ENCODE measurements at places on chromosomes 6 and 20.
A peak's percentile ranks its signal among the peaks of the same experiment; 100 is the strongest.

- no peak for DNase-seq
Observed at GRCh38 chr6:104930939-104931338, 26.0 kb upstream of the LIN28B start.

- no peak for DNase-seq
Observed at GRCh38 chr6:130778946-130779657, 48.1 kb upstream of the SMLR1 start.

DNA sequence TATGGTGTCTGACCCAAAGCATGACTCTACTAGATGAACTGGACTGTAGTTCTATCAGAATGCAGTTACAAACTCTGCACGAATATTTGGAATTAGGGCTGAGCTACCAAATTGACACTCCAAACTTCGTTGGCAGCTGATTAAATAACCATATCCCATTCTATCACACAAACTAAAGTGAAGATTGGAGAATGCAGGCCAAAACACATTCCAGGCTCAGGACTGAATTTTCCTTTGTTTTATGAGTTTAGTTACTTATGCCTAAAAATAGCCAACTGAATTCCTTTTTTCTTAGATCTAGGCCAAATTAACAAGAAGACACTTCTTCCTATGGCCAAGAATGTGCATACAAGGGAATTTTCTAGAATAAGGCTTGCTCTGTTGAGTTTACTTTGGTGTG lies 9.7 kb upstream of the KIAA0408 start:
- no peak for DNase-seq

GRCh38 chr20:33601861-33602260 lies 60.3 kb upstream of the C20orf144 start:
- DNase-seq, result no peak

GRCh38 chr6:14767226-14767625 lies 478.6 kb upstream of the JARID2 start:
- no peak for DNase-seq

DNA sequence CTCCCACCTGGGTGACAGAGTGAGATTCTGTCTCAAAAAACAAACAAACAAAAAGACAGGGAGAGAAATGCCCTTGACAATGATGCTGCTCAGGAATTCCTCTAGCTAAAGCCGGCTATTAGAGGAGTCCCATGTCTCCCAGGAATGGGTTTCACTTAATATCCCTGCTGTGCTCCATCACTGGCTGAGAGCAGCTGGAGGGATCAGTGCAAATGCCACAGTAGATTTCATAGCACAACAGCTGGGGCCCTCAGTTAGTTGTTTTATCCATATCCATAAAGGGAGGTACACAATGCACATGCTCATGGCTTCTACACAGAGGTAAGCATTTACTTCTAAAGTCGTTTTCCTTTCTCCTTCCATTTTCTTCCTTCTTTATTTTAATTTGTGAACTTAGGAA lies 742.0 kb upstream of the POU3F2 start:
- no peak for DNase-seq

- DNase-seq, result no peak
Observed at GRCh38 chr6:56168596-56168995, 78.8 kb downstream of the COL21A1 start.

DNA sequence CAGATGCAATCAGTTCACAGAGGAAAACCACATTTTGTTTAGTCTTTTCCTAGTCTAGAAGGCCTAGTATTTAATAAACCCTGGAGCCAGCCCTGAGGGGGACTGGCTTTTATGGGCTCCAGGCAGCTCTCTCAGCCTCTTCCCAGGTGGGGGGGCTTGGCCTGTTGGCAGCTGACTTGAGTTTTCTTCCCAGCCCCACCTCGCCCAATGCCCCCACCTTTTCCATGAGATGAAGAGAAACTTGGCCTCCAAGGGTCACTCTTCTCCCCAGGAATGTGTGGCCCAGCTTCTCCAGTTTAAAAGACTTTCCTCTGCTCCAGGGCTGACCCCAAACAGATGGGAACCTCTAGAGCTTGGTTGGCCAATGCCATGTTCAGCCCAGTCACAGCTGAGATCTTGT lies 196.1 kb downstream of the BMP7 start:
- no peak for DNase-seq

DNA sequence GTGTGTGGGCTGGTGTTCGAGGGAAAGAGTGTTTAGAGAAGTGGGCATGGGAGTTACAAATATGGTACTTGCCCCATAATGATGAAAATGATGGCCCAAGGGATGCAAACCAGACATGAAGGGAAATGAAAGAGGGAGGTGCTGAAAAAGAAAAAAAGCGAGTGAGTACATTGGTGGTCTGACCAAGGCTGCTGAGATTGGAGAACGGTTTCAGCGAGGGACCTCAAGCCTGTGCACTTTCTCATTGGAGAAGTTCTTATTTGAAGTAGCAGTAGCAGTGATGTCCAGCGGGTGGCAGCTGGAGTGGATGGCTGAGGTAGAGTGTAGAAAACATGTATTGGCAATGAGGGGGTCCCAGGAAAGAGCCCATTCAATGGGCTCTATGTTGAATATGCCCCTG lies 54.8 kb downstream of the TNFAIP3 start:
- no peak for DNase-seq

DNA sequence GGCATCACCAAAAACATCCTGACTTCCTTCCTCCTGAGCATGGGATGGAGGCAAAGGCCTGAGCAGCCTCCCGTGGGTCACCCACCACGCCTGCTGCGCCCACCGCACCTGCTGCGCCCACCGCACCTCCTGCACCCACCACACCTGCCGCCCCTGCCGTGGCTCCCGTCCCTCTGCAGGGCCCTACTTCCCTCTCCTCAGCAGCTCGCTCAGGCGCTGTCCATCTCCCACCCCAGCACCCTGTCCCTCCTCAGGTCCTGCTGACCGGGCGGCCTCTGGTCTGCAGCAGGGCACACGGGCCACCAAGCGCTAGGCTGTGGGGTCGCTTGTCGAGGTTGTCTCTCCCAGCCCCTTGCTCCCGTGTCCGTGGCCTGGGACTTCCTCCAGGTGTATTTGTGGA lies 72.7 kb upstream of the SLCO4A1 start:
- DNase-seq, result no peak

GRCh38 chr6:161434350-161434749 lies 160.5 kb upstream of the AGPAT4 start:
- no peak for DNase-seq

GRCh38 chr20:3678198-3678597 lies 3.6 kb downstream of the ADAM33 start:
- no peak for DNase-seq

DNA sequence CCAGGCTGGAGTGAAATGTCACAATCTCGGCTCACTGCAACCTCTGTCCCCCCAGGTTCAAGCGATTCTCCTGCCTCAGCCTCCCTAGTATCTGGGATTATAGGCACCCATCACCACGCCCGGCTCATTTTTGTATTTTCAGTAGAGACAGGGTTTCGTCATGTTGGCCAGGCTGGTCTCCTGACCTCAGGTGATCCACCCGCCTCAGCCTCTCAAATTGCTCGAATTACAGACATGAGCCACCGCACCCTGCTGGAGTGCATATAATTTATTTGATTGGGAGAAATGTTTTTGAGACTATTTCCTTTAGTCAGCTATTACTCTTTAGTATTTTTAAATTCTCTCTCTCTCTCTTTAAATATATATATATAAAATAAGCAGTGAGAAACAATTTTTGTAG lies 29.8 kb downstream of the FAM83B start:
- no peak for DNase-seq

DNA sequence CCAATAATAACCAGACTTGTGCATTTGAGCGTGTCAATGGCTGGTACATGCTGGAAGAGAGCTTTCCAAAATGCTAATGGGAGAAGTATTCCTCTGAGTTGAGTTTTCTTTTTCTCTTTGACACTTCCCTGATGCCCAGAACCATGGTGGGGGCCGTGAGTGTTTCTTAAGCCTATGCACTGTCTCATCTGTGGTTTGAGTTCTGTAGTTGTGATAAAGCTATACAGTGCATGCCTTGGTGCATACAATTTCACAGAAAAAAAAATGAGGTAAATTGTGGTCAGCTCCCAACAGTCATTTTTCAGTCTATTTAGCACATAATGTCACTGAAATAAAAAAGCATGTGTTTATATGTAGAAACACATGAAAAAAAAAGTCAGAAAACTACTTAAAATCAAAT lies 204.8 kb downstream of the HDGFL1 start:
- DNase-seq, result no peak

- DNase-seq, result peak; percentile 19
Observed at GRCh38 chr20:57680934-57681914, 28.6 kb downstream of the PMEPA1 start.

DNA sequence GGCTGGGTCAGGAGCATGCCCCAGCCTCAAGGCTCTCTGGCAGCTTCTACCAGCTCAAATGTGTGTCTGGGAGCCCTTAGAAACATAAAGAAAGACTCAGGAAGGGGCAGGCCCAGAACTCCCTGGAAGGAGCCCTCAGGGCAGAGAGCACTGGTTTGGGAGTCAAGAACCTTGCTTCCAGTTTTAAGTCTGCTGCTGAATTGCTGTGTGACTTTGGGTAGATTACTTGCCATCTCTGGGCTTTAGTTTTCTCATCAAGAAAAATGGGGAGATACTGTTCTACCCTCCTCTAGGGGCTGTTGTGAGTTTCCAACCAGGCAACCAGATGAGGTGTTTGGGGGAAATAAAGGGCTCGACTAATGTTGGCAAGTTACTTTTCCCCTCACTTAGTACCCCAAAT lies 8.8 kb downstream of the GDAP1L1 start:
- DNase-seq, result no peak

DNA sequence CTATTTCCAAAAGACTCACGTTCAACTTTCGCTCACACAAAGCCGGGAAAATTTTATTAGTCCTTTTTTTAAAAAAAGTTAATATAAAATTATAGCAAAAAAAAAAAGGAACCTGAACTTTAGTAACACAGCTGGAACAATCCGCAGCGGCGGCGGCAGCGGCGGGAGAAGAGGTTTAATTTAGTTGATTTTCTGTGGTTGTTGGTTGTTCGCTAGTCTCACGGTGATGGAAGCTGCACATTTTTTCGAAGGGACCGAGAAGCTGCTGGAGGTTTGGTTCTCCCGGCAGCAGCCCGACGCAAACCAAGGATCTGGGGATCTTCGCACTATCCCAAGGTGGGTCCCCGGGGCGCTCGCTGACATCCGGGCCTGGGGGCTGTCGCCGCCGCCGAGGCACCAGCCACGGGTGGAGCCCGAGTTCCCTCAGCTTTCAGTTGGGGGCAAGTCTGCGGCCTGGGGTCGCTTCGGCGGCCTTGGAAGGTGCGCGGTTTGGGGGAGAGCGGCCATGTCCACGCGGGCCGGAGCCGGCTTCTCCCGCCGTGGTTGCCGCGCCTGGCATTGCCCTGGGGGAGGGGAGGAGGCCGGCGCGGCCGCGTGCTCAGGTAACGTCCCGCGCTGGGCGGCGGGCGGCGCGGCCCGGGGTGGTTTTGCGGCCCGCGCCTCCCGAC lies 429 bp downstream of the AMD1 start:
- peak; percentile 68 for DNase-seq

DNA sequence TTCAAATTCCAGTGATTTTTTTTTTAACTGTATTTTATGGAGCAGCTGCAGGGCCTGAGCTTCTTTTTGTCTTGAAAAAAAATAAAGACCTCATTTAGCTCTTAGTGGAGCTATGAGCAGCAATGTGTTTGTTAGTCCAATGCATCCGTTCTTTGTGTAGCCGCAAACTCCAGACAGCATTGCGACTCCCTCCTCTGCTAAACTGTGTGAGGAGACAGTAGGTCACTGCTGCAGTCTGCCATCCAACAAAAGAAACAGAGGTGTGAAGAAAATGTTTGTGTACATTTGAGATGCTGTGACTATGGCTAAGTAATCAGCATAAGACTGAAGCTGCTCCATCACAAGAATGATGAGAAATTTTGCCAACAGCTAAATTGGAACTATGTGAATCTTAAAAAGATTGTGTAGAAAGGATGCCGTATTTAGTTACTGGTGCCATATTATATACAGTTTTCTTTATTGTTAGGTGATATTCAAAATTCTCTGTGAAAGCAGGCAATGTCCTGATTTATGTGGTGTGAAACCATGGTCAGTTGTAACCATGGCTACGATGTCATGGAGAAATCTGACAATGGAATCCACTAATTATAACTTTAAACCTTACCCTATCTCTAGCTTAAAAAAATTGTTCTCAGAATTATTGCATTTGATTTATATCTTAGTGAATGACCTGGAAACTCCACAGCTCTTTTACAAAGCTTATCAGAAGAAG lies 428.8 kb upstream of the EPHA7 start:
- no peak for DNase-seq

DNA sequence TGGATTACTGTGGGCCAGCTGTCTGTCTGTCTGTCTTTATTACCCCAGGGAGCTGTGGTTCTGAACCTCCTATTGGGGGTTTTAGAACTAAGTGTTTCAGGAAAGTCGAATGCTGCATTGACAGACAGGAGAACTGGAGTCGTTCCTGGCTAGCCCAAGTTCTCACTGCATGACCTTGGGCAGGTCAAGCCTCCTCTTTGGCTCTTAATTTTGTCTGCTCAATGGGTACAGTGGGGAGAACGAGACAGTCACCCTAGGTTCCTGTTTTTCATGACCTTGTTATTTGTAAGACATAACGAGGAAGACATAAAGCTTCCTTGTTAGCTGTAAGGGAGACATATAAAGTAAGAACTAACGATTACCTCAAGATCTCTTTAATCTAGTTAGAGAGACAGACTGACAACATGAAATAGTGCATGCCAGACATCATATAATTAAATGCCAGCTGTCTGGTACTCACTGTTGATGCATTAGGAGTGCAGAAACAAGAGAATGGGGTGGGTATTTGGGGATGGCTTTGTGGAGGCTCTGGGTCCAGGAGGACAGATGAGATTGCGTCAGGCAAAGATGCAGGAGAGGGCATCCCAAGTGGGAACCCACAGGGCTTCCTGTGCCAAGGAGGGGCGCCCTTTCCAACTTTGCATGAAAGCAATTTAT lies 3.7 kb upstream of the CCDC167 start:
- no peak for DNase-seq

DNA sequence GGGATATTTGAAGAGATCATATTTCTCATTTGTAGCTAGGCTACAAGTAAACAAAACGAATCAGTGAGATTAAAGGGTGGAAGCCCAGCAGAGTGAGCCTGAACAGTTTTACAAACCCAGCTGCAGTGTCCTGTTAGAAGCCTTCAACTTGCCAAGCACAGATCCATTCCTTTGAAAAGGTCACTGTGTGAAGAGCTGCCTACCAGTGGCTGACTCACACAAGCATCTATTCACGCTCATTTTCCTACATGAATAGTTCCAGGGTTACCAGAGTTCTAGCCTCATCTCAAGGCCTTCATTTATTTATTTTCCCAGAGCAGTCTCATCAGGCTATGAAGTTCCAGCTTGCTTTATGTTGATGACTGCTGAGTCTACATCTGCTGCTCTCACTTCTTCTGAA lies 25.7 kb upstream of the MLIP start:
- no peak for DNase-seq
